T47D (cell line): ENCODE measurements at places on chromosomes 7 and 10.
A peak's percentile ranks its signal among the peaks of the same experiment; 100 is the strongest.

- DNase-seq, result no peak
Measured at GRCh38 chr10:130404476-130405055, 268.4 kb downstream of the GLRX3 start.

DNA sequence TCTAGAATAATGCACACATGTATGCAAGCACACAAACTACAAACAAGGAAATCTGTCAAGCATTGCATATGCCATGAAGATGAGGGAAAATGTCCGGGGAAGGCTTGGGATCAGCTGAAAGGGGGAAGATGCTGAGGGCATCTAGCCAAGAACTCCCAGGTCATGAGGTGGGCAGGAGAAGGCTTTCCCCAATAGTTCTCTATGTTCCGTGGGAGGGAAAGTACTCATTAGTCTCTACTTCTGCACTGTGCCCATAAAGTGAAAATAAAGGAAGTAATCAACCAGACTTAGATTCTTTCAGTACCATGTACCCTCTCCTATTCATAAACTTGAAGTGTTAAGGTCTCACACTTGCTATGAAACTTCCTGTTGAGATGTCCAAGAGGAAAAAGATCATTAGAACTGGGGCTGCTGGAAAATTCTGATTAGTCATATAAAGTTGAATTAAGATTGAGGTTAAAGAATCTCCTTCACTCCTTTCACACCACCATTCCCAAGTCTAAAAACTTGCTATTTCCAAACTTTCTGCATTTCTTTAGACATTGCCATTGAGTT lies 17.1 kb upstream of the LIPF start:
- no peak for DNase-seq

GRCh38 chr10:122310311-122311050 lies 39.4 kb downstream of the BTBD16 start:
- no peak for DNase-seq

GRCh38 chr7:12373580-12374263 lies 29.9 kb downstream of the VWDE start:
- DNase-seq, result no peak

- peak; percentile 77 for DNase-seq
Measured at GRCh38 chr7:30559611-30560010, 35.1 kb upstream of the GARS1 start.

GRCh38 chr7:120553491-120553890 lies 280.5 kb downstream of the KCND2 start:
- DNase-seq, result no peak

DNA sequence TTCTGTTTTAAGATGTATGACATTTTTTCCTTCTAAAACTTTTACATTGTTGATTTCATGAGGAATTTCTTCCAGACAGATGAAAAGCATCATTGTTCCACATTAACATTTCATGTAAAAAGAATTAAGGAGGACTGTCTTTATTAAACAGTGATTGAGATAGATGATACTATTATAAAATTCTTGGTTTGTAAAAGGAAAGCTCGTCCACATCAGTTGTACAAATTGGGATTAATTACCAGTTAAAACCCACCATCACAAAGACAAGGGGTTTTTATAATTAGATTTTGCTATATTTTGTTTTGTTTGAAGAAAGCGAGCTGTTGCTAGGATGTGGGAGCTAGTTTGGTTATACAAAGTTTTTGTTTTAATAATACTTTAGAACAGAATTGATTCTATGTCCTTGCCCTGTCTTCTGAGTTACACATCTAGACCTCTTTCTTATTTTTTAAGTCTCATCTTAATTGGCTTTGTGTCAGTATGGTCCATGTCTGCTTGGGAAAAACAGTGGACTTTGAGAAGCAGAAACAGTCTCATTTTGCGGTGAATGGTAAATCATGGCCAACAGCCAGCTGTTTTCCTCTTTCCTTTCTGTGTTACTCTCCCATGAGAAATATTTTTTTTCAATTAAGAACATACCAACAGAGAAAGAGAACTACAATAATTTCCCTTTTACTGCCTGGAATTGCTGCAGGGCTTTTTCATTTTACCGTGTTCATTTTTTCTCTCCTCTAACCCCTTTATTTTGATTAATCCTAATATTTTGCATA lies 3.2 kb downstream of the TES start:
- no peak for DNase-seq

DNA sequence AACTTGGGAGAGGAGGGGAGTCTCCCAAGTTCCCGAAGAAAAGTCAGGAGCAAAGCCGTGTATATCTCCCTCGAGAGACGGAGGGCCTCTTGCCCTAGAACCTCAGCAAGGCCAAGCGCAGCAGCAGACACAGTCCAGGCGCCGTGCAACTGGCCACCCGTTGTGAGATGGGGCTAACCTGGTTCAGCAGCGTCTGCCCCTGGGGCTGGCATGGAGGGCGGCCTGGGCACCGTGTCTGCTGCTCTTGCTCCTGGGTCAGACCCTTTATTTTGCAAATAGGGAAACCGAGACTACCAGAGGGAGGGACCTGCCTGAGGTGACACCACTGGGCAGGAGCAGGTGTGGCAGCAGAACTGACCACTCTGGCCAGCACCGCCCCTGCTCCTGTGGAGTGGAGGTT lies 13.4 kb downstream of the ATP5MF start:
- no peak for DNase-seq

DNA sequence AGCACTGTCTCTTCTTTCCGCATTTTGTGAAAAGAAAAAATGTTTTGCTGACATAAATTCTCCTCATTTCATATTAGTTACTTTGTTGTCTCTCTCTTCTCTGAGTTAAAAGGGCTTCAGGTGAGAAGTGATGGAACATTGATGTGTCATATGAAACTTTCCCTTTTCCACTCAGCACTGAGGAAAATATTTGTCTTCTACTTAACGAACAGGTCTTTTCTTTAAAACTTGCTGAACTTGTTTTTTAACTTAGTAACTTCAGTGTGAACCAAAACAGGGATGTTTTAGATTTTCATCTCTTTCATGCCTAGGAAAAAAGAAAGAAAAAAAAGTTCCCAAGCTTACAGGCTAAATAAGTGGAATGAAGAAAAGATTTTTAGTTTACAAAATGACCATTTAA lies 19.0 kb upstream of the TSPAN12 start:
- DNase-seq, result peak; percentile 6

DNA sequence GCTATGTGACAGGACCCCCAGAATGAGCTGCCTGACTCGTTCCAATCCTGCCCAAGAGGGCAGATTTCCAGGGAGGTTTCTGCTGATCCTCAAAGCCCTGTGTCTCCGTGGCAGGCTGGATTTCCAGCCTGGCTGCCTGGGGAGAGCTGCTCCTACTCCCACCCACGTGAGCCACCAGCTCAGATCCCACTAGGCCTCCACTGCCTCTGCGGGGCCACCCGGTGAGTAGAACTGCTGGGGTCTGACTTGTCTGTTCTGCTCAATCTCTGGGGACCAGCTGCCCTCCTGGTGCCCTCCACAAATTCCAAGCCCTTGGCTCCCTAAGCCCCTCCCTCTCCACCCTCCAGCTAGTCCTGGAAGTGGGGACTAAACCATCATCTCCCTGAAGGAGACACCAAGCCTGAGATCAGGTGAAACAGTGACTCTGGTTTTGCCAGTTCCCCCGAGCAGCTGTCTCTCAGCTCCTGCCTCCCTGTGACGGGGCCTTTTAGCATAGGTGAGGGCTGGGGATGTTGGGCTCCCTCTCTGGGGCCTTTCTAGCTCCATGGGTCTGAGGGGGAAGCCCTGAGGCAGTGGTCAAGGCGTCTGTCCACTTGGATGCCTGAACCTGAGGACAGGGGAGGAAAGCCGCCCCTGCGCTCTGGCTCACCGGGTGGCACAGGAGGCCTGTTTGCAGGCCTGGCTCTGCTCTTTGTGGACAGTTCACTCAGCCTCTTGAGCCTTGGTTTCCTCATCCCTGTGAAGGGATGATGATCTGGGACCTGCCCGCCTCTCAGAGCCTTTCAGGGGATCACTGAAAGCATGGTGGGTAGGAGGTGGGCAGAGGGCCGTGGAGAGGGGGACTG lies 5.6 kb downstream of the FAM241B start:
- no peak for DNase-seq

DNA sequence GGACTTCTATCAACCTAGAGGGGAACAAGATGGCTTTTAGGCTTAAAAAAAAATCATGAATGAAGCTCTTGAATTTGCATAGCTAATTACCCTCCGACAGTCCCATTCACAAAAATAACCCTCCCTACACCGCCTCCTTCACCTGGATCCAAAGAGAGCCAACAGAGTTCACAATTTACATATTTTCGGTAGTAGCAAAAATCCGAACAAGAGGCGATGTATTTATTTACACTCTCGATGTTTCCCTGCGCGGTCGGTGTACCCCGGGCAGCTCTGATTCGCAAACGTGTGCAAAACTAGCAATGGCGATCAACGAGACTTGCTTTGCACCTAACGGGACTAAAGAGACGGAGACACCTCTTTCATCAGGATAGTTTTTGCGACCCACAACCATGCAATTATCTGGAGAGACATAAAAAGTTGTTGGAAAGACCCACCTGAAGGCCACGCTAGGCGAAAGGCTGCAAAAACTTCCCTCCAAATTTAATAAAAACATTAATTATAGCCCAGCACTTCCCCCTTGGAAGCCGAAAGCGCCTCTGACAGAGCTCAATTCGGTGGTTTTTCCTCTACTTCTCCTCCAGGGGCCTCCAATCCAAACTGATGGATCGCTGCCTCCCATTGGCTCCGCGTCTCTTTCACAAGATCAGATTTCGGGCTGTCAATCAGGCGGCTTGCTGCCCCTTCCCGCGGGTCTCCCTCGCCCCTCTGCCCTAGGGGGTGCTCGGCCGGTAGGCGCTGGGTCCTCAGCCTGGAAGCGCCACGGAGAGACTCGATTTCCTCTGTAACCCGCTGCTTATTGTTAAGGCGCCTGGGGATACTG lies at the start of gene ETV1:
Gene ETV1 (minus strand): TSS at position 541 of the 823 bp plus-strand sequence. CDS start 614 bp downstream, outside the sequence.
- no peak for DNase-seq

GRCh38 chr10:31299119-31299518 lies 19.9 kb upstream of the ZEB1 start:
- no peak for DNase-seq

GRCh38 chr10:11223081-11223480 lies 205.4 kb downstream of the CELF2 start:
- DNase-seq, result no peak

DNA sequence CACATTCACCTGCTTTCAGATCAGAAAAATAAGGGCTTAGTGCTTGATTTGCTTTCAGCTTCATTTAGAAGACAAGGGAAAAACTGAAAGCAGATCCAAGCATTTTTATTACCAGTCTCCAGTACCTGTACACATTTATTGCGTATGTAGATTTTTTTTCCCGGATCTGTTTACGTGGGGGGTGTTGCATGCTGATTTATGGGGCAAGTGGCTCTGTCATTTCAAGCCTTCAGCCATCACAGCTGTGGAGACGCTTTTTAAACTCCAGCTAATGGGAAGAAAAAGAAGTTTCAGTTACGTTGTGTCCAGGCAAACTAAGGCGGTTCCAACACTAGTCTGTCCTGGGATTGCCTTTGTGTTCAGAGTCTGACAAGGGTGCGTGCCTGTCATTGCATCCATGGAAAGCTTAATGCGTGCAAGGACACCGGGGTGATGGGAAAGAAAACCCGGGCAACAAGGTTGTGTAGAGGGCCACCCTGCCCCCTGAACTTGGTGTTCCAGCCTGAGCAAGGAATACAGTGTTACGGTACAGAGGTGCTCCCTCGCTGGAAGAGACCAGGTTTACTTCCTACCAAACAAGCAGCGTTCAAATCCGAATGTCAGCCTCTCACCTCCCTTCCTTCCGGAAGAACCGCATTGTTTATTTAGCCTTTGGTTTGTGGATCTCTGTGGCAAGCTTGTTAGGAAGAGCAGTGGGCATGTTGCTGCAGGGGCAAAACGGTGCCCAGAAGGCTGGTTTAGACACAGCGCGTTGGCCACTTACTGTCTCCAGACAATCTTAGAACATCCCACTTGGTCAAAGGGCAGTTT lies 128.2 kb downstream of the FGFR2 start:
- DNase-seq, result peak; percentile 35

- DNase-seq, result no peak
Measured at GRCh38 chr10:117652228-117653169, 110.0 kb downstream of the EMX2 start.

DNA sequence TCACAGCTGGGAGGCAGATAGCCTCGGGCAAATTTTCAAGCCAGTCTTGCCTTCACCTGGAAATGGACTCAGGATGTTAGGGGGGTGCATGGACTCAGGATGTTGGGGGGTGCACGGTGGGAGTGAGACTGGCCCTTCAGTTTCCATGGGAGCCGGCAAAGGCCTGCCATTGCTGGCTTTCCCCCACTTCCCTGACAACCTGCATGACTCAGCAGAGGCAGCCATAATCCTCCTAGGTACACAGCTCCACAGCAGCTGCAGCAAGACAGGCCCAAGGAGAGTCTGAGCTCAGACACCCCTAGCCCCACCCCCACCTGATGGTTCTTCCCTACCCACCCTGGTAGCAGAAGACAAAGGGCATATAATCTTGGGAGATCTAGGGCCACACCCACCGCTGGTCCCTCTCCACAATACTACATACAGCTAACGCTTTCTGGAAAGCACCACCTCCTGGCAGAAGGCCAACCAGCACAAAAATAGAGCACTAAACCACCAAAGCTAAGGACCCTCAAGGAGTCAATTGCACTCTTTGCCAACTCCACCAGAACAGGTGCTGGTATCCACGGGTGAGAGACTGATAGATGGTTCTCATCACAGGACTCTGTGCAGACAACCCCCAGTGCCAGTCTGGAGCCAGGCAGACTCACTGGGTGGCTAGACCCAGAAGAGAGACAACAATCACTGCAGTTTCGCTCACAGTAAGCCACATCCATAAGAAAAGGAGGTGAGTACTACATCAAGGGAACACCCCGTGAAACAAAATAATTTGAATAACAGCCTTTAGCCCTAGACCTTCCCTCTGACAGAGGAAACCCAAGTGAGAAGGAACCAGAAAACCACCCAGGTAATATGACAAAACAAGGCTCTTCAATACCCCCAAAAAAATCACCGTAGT lies 18.3 kb downstream of the C7orf25 start:
- no peak for DNase-seq

- no peak for DNase-seq
Measured at GRCh38 chr7:45680776-45681175, 106.6 kb downstream of the ADCY1 start.

DNA sequence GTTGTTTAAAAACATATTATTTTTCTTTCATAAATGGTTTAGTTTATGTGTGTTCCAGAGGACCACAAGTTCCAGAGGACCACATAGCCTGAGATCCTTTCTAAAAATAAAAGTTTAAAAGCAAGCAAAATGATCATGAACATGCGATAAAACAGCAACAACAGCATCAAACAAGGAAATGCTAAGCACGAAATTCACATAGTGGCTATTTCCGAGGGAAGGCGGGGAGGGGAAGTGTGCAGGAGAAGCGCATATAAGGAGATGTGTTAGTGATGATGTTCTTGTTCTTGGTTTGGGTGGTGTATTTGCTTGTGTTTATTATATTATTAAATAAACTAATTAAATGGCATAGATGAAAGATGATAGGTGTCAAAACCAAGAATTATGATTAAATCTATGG lies 1.2 kb downstream of the TBATA start:
- no peak for DNase-seq

- DNase-seq, result no peak
Measured at GRCh38 chr7:108659867-108660266, 90.2 kb downstream of the DNAJB9 start.

DNA sequence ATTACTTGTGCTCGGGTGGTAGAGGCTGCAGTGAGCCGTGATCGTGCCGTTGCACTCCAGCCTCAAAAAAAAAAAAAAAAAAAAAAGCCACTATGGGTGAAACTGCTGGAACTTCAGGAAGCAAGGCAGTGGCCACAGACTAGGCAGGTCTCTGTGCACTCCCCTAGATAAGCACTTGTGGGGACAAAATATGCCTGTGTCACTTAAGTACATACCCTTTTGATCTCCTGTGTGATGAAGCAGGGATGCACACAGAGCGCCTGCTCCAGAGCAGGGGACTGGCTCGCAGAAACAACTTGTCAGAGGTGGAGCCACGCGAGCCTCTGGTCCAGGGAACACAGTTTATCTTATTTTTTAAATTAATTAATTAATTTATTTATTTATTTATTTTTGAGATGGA lies 42.9 kb upstream of the PSAP start:
- no peak for DNase-seq
